ENCODE measurements at places on chromosomes 1 and 21. TPM values are rescaled to one million over a fixed set of nuclear protein-coding genes. Genes with fewer than 3 reads are reported as not detected.

NOS1AP gene
- total RNA-seq, result not detected

TSSK3 gene
- total RNA-seq, result 1.9 TPM

LGR6 gene
- total RNA-seq, result 0.23 TPM

TINAGL1 gene
- total RNA-seq, result 39.1 TPM

HES2 gene
- total RNA-seq, result not detected

GCSAML gene
- 3.8 TPM for total RNA-seq

S100A7 gene
- not detected for total RNA-seq

S100A16 gene
- total RNA-seq, result 135 TPM

CLCA1 gene
- total RNA-seq, result not detected

CCDC185 gene
- 0.06 TPM for total RNA-seq

RPE65 gene
- total RNA-seq, result under 0.01 TPM

ZSWIM5 gene
- 1.8 TPM for total RNA-seq

LCE3E gene
- total RNA-seq, result not detected

DYNLT5 gene
- not detected for total RNA-seq

SLC6A17 gene
- 0.60 TPM for total RNA-seq

LMX1A gene
- not detected for total RNA-seq

CC2D1B gene
- 25.2 TPM for total RNA-seq

IQGAP3 gene
- 43.6 TPM for total RNA-seq

PCAT6 gene
- total RNA-seq, result not detected

FCRL4 gene
- not detected for total RNA-seq

CLEC20A gene
- total RNA-seq, result not detected

GPR25 gene
- total RNA-seq, result not detected

CNR2 gene
- total RNA-seq, result not detected

RNU1-3 gene
- 306 TPM for total RNA-seq

HSPA6 gene
- 0.29 TPM for total RNA-seq

SLC30A2 gene
- 0.18 TPM for total RNA-seq

FCRL5 gene
- total RNA-seq, result not detected

EIF2D gene
- total RNA-seq, result 27.7 TPM

SPATA21 gene
- not detected for total RNA-seq

CSMD2 gene
- total RNA-seq, result 3.8 TPM

TTC34 gene
- total RNA-seq, result not detected

SF3B4 gene
- total RNA-seq, result 8.9 TPM

CDC42 gene
- 404 TPM for total RNA-seq

PAQR7 gene
- 7.9 TPM for total RNA-seq

PRKAA2 gene
- total RNA-seq, result 7.5 TPM

FCER1G gene
- total RNA-seq, result not detected

PAPPA2 gene
- not detected for total RNA-seq

PPP1R8 gene
- total RNA-seq, result 53.6 TPM

DNAJC16 gene
- 11.8 TPM for total RNA-seq

PLPPR4 gene
- 0.21 TPM for total RNA-seq

FMO1 gene
- not detected for total RNA-seq

SPATA17 gene
- 1.7 TPM for total RNA-seq

RHEX gene
- total RNA-seq, result not detected

RHBG gene
- not detected for total RNA-seq

NLRP3 gene
- total RNA-seq, result 3.8 TPM

SPRR2G gene
- not detected for total RNA-seq

CD1E gene
- total RNA-seq, result not detected

CRNN gene
- not detected for total RNA-seq

S100A5 gene
- total RNA-seq, result not detected

TLCD4 gene
- total RNA-seq, result 5.7 TPM

CD247 gene
- 0.63 TPM for total RNA-seq

CELA2B gene
- total RNA-seq, result not detected

Data from Daoy (cell line).